ENCODE measurements at places on chromosomes 3 and 15. TPM values are rescaled to one million over a fixed set of nuclear protein-coding genes. Genes with fewer than 3 reads are reported as not detected.
A peak's percentile ranks its signal among the peaks of the same experiment; 100 is the strongest.

GOLGA8S gene
- not detected for total RNA-seq

GRCh38 chr3:186976837-186977750 lies 46.8 kb downstream of the ST6GAL1 start:
- peak; percentile 39 for DNase-seq

DNA sequence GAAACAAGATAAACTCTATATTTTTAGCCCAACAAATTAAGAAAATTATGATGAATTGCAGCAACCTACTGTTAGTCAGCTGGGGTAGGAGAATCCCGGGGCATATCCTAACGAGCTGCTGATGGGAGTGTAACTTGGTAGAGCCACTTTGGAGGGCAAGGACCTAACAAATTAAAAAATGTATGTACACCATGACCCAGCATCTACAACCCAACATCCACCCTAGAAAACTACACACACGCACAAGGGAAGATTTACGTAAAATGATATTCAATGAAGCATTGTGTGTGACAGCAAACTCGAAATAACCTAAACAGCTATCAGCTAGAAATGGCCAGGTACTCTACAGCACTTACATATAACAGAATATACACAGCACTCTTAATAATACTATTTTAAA lies 1.9 kb downstream of the BCL2A1 start:
- DNase-seq, result no peak

GRCh38 chr3:184662187-184662586 lies 49.7 kb downstream of the MAGEF1 start:
- DNase-seq, result no peak

- DNase-seq, result no peak
Measured at GRCh38 chr15:93932164-93932776, 299.1 kb upstream of the MCTP2 start.

- no peak for DNase-seq
Measured at GRCh38 chr3:143720381-143720780, 127.9 kb downstream of the SLC9A9 start.

GRCh38 chr3:155064920-155065319 lies 15.2 kb upstream of the MME start:
- no peak for DNase-seq

DNA sequence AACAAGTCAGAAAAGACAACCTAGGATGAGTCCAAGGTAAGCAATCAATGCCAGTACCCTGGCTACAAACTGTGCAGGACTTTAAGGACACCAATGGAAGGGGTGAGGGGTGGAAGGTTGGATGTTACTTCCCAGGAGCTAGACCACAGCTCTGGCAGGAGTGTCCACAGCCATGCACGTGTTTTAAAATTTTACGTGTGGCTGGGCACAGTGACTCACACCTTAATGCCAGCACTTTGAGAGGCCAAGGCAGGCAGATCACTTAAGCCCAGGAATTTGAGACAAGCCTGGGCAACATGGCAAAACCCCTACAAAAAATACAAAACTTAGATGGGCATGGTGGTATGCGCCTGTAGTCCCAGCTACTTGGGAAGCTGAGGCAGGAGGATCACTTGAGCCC lies 14.7 kb upstream of the HDC start:
- no peak for DNase-seq

All from H7 (cell line).